Effector memory CD4-positive, alpha-beta T cell (primary cell): ENCODE measurements at places on chromosomes 13 and 19.

DNA sequence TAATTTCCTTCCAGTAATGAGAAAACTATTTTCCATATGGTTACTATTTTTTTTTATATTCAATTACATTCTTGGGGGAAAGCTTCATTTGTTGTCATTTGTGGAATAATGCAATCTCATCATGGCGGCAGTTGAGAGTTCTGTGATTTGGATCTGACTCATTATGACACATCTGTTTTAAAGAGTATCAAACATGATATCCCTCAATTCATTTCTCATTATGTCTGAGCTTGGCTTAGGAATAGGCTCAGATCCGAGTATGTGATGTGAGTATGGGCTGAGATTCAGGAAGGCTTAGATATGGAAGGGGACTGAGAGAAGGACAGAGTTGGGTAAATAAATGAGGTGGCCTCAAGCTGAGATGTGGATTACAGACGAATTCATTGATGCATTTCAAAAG, 64.4 kb downstream of the POSTN start:
- DNase-seq = no peak

DNA sequence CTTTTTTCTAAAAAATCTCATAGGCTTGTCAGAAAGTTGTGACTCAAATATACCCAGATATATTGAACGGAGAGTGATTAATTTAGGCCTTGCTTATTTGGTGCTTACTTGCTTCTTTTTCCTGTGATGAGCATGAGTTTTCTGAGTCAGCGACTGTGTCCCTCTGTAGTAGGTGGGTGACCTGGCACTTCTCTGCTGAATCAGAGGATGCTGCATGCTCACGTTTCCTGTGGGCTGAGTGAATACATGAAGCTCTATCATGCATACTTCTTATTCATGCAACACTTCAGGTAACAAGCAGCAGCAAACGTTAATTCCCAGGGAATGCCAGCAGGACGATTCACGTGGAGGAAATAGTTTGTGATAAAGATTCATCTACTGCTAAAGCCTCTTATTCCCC, 245.0 kb downstream of the KLF5 start:
- DNase-seq = no peak

DNA sequence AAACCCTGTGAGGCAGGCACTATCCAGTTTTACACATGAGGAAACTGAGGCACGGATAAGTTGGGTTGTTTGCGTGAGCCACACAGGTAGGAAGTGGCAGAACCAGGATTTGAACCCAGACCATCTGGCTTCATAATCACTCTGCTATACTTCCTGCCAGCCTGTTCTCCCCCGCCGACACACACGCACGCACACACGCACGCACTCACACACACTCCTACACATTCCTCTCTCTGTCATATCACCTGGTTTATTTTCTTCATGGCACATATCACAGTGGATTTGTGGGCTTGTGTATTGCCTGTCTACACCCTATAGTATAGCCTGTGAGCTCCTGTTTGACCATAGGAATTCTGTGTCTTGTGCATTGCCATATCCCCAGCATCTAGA, 140.0 kb downstream of the SIPA1L3 start:
- no peak for DNase-seq

GRCh38 chr19:13962699-13963602, 10.6 kb downstream of the DCAF15 start:
- DNase-seq = no peak

DNA sequence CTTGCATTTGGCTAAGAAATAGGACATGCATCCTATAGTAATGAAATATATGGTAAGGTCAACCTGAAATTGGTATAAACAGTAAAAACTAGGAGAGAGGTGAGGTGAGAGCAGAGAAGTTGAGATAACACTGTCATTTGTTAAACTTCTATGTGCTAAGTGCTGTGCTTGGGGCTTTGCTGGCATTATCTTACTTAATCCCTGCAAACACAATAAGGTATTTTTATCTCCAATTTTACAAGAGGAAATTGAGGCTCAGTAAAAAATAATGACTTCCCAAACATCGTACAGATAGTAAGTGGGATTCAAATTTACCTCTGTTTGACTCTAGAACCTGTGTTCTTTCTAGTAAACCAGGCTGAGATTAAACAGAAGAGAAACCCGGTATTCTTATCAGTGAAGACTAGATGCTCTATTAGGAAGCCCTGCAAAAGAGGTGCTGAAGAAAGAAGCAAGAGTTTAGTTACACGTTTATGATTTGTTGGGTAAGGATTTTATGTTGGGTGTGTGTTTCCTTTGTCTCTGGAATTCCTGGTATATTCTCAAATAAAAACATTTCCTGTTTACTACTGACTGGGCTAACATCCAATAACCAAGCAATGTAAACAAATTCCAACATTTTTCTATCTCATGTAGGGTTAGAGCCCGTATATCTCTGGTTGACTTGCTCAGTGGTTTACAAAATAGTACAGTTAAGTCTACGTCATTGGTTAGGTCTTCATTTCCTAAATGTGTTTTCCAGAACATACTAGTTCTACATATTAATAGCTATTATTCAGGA, 137.3 kb upstream of the FNDC3A start:
- no peak for DNase-seq

GRCh38 chr19:11674067-11674492, 64.7 kb downstream of the ZNF823 start:
- DNase-seq = no peak

GRCh38 chr13:81388400-81388799, 1047.5 kb upstream of the SPRY2 start:
- DNase-seq = no peak

DNA sequence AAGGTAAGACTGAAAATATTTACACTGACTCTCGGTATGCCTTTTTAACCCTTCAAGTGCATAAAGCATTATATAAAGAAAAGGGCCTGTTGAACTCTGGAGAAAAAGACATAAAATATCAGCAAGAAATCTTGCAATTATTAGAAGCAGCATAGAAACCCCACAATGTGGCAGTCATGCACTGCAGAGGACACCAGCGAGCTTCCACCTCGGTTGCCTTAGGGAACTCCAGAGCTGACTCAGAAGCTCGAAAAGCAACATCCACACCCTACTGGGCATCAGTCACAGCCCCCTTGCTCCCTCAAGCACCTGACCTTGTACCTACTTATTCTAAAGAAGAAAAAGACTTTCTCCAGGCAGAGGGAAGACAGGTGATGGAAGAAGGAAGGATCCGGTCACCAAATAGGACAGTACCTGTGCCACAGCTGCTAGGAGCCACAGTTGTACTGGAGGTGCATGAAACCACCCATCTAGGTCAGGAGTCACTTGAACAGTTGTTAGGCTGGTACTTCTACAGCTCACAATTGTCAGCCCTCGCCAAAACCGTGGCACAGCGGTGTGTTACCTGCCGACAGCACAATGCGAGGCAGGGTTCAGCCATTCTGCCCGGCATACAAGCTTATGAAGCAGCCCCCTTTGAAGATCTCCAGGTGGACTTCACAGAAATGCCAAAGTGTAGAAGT, 2.9 kb downstream of the ZNF816 start:
- no peak for DNase-seq

DNA sequence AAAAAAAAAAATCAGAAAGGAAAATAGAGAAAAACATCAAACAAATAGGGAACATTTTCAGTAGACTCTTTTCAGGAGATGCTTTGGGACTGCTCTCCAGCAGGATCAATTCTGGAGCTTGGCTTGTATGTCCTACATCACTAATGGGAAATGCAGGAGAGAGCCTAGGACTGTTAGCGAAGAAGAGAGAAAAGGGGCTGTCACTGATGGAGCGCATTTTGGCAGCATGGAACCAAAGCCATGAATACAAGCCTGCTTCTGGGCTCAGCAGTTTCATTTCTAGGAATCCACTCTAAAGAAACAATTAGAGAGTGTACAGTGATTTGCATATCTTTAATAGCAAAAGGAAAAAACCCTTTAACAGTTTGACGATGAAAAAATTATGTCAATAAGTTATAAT, 203.9 kb downstream of the NUFIP1 start:
- no peak for DNase-seq

- DNase-seq = no peak
Measured at GRCh38 chr19:35478794-35479677, 11.2 kb downstream of the KRTDAP start.

DNA sequence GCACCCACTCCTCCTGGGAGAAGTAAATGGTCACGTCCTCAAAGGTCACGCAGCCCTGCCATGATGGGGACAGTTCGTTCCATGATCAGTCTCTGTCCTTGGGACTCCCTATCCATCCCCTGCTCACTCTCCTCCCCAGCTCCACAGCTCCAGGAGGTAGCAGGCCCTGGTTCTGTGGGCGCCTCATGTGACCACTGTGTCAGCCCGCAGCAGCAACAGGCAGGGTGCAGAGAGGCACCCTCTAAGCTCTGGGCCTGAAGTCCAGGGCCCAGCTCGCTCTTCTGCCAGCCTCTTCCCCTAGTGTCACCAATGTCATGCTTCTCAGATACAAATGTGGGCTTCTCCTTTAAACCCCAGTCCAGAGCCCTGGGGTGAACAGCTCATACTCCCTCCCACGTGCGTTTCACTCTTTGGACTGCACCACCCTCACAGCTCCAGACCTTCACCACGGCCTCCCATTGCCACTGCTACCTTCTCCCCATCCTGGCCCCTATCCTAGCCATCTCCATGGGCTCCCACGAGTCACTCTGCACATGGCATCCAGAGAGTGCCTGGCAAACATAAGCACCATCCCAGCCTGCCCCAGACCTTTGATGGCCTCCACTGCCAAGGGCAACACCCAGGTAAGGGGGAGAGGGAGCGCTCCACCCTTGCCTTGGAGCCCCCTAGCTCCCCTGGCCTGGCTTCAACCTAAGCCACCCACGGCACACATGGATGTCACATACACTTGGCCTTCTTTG, 2.9 kb downstream of the ZNF792 start:
- DNase-seq = no peak

- DNase-seq = no peak
Measured at GRCh38 chr19:7512400-7512851, 3.5 kb upstream of the ZNF358 start.

- no peak for DNase-seq
Measured at GRCh38 chr13:33910255-33910654, 92.3 kb downstream of the RFC3 start.

DNA sequence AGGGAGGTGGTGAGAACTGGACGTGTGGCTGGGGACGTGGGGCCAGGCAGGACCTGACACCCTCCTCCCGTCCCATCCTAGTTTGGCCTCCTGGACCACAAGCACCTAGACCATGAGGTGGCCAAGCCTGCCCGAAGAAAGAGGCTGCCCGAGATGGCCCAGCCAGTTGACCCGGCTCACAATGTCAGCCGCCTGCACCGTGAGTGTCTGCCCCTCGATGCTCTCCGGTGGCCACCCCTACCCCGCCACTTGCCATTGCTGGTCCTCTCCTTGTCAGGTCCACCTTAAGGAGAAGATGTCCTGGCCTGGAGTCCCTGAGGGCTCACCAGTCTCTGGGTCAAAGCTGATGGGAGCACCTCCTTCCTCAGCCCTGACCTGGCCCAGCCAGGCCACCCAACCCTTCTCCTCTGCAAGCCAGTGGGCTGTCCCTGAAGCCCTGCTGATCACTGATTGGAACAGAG, 2.2 kb downstream of the ANGPTL4 start:
- no peak for DNase-seq

- no peak for DNase-seq
Measured at GRCh38 chr13:36549755-36550154, 117.5 kb downstream of the CCNA1 start.

DNA sequence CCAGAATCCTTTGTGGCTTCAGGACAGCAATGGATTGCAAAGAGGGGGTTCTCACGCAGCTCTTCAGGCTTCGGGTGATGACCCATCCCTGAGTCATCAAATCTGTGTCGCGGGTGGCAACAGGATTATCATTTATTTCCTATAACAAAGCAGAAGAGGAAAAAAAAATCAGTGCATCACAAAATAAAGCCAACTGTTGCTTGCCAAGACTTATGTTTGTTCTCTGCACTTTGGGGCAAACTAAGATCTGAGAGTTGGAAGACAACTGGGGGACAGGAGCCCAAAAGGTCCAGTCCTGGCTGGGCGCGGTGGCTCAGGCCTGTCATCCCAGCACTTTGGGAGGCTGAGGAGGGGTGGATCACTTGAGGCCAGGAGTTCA, 6.4 kb downstream of the GNA15 start:
- no peak for DNase-seq

GRCh38 chr19:18521692-18522123, at the start of gene ELL:
Gene ELL (minus strand): TSS chr19:18522070. CDS start chr19:18522055, 15 bp downstream.
- no peak for DNase-seq

- DNase-seq = no peak
Measured at GRCh38 chr13:38743466-38743865, 56.6 kb downstream of the FREM2 start.

DNA sequence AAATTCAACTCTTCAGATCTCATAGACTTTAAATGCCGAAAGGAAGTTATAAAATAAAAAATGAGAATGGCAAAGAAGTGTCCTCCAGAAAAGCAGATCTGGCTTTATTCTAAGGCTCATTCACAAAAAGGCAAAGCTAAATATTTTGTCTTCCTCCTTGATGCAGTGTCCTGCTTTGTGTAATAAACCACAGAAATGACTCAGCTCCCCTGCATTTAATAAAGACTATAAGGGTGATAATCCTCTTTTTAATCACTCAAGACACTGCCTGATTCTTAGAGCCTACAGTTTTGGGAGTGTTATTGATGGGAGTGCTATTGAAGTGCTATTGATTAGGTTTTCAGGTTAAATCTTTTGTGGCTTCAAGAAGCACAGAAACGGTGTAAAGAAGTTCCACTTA, 482.0 kb downstream of the PCDH20 start:
- DNase-seq = no peak

DNA sequence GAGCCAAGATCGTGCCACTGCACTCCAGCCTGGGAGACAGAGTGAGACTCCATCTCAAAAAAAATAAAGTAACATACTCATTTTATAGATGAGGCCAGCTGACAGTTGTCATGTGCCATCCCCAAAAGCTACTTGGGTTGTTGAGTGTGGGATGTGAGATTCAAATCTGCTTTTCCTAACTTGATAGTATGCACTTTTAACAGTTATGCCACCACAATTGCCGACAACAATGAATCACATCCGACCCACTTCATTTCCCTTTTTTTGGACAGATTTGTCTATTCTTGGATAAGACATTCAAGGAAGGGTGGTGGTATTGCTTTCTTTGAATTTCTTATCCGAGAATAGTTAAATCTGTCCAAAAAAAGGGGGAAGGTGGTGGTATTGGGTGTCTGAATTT, 16.3 kb upstream of the DNMT1 start:
- no peak for DNase-seq

DNA sequence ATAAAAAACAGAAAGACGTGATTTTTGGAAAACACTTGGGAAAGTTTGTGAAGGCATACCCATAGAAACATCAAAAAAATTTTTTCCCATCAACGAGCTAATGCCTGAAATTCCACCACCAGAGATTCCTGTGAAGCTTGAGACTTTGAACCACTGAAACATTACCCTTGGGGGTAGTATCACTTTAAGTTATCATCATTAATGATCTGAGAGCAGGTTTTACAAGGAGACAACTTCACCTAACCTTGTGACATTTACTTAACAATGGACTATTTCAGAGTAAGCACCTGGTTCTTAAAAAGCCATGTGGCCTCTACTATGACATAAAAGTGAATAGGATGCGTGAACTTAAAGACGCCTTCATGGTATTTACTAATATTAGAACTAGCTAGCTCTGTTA, 51.9 kb downstream of the DOCK9 start:
- no peak for DNase-seq
